ENCODE measurements at places on chromosomes 5 and 9.
A peak's percentile ranks its signal among the peaks of the same experiment; 100 is the strongest.

- no peak for DNase-seq
These were observed 158.1 kb downstream of the LPAR1 start for GRCh38 chr9:110880189-110880588.

DNA sequence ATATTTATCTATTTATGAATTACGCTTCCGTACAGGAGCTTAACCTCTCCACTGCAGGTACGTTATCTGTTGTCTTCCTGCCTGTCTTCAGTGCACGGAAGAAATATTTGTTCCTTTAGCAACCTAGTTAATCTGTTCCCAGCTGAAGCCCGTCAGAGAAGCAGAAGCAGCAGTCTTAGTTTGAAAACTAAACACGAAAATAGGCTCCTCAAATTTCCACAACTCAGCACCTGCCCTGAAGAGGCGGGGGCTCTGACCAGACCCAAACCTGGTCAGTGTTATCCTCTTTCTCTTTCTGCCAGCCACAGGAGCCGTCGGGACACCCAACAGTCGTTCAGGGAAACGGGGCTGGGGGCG lies 462 bp downstream of the NUDCD2 start:
- DNase-seq: no peak

- DNase-seq: no peak
These were observed 473.7 kb upstream of the PTGER4 start for GRCh38 chr5:40206030-40206429.

DNA sequence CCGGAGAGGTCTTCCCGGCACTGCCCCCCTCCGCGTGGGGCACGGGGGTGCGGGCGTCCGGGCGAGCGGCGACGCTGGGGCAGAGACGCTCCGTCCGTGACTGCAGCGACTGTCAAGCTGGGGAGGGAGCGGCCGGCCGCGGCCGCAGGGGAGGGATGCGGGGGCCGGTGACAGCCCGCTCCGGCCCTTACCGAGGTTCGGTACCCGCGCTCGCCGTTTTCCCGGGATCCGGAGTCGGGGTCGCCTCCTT lies 400 bp downstream of the KDM4C start:
- no peak for DNase-seq

DNA sequence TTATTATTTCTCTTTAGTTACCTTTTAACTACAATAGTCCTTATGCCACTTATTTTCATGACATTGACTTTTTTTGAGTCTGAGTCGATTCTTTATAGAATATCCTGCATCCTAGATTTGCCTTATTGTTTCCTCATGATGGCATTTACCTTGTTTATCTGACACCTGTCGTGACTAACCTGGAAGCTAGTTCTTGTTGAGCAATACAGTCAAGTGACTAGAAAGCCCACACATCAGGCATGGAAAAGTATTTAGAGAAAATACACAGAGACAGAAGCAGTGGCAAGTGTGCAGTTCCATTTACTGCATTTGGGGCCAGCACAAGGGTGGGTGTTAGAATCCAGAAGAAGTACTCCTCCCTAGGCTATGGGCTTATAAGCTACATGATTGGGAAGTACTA lies 97.8 kb downstream of the ERMP1 start:
- no peak for DNase-seq

DNA sequence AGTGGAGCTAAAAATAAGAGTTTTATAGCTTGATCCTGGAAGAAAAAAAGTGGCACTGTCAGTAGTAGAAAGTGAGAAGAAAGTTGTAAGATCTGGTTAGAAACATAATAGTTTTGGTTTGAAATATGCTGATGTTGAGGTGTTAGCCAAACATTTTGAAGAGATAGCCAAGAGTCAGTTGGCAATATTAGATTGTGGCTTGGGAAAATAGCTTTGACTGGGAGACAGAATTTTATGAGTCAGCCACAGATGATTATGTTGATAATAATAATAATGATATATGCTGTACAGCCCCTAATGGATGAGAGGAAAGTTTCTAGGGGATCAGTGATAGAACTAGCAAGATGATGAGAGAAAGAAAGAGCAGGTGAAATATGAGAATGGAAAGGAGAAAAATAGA lies 12.4 kb upstream of the CDH18 start:
- no peak for DNase-seq

- no peak for DNase-seq
These were observed 71.1 kb downstream of the ZNF474 start for GRCh38 chr5:122200450-122200849.

- DNase-seq: peak; percentile 87
These were observed 278.8 kb downstream of the EBF1 start for GRCh38 chr5:158820891-158821290.

GRCh38 chr5:177299697-177300096 lies 3.8 kb downstream of the RAB24 start:
- no peak for DNase-seq

DNA sequence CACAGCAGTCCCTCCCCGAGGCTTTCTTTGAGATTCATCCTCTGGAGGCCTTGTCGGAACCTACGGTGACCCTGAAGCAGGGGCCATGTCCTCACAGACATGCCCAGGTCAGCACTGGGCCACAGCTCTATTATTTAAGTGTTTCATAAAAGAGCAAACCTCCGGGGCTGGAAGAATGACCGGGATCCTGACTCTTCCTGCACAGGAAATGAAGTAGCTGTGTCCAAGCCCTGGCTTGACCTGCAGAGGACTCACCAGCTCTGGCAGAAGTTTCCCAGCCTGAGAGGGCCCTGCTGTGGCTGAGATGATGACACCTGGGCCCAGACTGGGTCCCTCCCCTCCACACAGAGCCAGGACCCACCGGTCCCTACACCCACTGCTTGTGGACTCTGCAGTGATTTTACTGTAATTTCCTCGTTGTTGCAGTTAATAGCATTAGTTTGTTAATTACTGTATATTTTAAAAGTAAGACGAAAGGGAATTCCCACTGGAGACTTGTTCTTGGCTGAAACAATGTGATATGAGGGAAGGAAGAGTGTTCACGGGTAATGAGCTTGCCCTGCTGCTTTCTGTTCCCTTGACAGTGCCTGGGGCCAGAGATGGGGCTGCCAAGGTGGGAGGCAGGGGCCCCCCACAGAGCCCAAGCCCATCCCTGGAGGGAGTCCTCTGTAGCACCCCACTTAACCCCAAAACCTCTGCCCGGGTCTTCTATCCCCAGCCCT lies 72.2 kb downstream of the PCDH1 start:
- no peak for DNase-seq

DNA sequence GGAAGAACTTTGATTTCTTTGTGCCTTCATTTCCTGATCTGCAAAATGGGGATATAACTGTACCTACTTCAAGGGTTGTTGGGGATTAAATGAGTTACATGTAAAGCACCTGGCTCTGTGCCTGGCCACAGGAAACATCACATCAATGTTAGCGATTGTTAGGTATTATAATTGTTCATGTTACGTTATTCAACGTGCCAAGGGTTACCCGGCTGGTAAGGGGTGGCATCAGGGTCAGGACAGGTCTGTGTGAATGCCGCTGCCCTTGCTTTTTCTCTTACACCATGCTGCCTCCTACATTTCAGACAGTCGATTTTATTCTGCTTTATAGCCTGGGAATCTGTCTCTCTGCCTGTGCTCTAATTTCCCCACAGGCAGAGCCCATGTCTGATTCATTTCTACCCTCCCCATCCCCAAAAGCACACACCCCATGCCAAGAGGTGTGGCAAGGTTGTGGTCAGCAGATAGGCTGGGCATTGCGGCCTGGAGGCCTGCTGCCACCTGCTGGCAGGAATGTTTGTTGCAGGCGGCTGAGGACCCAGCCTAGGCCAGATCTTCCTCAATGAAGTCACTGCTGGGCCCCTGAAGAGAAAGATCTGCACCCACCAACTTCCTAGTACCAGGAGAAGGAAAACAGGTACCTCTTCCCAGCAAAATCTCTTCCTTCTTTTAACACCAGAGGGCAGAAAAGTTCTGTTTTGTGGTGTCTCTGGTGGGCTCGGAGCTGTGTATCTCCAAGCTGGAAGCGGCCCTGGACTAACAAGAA lies 5.3 kb downstream of the ANKS6 start:
- DNase-seq: peak; percentile 61

GRCh38 chr9:91117959-91118703 lies 243.6 kb downstream of the AUH start:
- DNase-seq: no peak

DNA sequence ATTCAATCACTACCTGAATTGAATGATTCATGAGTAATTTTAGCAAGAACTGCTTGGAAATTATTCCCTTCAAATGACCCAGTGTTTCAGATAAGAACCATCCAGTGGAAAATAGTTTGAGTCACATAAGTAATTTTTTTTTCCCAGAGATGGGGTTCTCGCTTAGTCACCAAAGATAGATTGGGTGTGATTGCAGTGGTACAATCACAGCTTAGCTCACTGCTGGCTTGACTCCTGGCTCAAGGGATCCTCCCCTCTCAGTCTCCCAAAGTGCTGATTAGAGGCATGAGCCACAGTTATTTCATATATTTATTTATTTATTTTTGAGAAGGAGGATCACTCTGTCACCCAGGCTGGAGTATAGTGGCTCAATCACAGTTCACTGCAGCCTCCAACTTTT lies 574.5 kb upstream of the ARRDC3 start:
- no peak for DNase-seq

- peak; percentile 51 for DNase-seq
These were observed 2.3 kb upstream of the CYFIP2 start for GRCh38 chr5:157263496-157264090.

GRCh38 chr9:89748831-89749499 lies 144.2 kb downstream of the GADD45G start:
- no peak for DNase-seq

GRCh38 chr5:33725806-33726205 lies 166.0 kb downstream of the ADAMTS12 start:
- DNase-seq: no peak

DNA sequence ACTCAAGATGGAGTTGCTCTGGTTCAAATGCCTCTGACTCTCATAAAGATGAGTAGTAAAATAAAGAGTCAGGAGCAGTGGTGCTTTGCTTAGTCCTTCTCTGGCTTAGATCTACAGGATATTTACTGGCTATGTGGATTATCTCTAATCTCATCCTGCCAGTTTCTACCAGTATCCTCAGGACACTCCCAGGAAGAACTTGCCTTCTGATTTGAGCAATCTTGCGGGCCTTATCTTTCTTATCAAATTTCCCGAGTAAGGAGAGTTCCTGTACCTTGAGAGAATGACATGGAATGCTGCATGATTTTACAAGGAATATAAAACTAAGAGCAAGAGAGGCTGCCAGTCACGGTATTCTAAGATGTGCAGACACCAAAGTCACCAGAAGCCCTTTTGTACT lies 364.0 kb downstream of the ARHGEF28 start:
- DNase-seq: no peak

DNA sequence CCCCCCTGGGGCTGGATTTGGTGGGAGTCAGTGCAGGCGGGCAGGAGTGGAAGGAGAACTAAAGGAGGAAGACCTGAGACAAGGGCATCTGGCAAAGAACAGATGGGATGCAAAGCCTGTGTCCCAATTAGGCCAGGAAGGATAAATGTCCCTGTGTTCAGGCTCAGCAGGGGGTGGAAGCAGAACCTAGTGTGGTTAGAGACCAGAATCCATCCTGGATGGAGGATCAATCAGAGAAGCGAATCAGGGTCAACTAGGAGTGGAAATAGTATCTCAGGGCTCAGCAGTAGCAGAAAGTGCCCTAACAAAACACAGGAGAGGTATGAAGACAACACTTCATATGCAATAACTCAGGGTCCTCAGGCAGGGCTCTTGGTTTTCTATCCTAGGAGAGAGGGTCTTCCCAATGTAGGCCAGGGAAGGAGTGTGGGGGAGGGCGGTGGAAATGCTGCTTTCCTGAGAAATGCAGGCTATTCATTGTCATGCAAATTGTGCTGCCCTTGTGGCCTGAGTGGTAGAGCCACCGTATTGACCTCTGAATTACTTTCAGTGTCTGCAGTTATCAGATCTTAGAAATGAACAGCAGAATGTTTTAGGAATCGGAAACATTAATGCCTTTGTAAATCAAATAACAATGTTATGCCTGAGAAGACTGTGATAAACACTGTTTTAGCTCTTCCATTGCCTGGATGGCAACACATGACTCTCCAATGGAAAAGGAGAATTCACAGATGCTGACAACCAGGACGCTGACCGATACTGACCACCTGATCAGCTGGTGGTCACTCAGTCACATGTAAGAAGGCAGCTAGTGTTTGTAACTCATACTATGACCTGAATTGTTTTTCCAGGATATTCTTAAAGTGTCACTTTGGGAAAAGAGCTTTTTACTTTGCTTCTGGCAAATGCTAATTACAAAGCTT lies 323.6 kb downstream of the SEMA5A start:
- DNase-seq: no peak

- DNase-seq: no peak
These were observed 32.8 kb downstream of the OR2K2 start for GRCh38 chr9:111297066-111297824.

GRCh38 chr9:3268223-3268622 lies 257.6 kb downstream of the RFX3 start:
- DNase-seq: no peak

DNA sequence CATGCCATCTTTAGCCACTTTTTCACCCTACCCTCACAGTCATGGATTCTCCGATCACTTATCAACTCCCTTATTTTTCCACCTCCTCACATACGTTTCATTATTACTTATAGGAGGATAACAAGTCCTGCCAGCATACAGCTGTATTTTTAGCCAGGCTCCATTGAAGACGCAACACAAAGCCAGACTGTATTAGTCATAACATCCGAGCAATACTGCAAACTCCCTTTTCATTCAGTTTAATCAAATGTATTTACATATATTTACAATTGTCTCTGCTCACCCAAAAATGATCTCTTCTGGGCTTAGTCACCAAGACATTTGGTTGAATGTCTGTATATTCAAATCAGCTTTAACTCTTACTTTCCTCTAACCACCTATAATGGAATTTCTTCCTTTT lies 126.4 kb upstream of the PRLR start:
- DNase-seq: no peak

DNA sequence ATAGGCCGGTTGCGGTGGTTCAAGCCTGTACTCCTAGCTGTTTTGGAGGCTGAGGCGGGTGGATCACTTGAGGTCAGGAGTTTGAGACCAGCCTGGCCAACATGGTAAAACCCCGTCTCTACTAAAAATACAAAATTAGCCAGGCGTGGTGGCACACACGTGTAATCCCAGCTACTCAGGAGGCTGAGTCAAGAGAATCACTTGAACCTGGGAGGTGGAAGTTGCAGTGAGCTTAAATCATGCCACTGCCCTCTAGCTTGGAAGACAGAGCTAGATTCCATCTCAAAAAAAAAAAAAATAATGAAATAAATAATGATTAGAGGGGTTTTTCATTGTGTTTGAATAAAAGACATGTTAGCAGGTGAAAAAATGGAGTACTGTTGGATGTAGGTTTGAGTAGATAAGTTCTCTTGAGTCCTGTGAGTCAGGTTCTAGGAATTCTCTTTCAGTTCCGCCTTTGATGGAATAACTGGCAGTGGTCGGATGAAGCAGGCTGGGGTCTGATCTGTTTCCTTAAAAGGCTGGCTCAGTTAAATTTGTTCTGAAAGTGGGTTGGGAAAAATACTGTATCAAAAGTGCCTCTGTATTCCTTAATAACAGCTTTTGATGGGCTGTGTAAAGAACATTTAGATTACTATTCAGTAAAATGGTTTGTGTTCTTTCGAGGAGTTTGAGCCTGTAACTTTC lies 73.2 kb downstream of the AOPEP start:
- no peak for DNase-seq
